ENCODE measurements at places on chromosomes 6 and 20.

DNA sequence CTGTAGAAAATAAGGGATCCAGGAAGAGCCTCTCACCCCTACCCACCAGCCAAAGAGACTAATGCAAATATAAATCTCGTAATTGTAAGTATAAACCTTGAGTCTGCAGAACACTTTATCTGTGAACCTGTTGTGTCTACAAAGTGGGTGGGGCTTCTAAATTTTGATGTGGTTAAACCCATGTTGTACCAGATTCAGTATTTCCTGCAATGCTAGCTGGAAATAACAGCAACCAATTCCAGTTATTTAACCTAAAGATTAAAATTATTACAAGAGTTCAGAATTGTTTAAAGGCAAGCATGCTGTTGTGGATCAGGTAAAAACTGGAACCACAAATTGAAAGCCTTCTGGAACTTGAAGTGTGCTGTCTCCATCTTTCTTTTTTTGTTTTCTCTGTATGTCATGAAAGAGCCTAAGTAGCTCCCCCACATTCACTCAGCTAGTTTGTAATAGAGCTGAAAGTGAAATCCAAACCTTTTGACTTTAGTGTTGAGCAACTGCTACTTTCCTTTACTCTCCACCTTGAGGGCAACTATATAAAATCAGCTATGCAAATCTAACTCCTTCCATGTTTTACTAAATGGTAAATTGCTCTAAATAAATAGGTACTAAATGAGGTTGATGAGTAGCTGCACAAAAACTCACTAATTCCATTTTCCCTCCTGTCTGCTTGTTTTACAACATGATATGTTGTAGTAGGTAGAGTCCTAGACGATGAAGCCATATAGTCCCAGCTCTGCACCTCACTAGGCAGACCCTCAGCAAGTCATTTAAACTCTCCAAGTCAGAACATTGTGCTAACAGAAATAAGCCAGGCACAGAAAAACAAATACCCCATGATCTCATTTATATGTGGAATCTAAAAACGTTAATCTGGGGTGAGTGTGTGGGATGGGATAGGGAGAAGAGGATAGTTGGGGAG is 17.9 kb upstream of the THEMIS start:
- no peak for DNase-seq

DNA sequence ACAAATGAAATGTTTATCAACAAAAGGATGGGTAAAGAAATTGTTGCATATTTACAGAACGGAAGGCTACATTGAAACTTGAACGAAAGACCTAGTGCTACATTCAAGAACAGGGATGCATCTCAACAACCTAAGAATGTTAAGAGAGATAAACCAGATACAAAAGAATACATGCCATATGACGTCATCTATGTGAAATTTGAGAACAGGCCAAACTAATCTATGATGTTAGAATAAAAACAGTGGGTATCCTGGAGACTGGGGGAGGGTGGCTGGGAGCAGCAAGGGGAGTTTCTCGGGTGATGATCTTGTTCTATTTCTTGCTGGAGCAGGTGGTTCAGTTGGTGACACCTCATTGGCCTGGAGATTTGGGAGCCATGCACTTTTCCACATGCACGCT is 81.5 kb downstream of the SULF2 start:
- DNase-seq, result no peak

- no peak for DNase-seq
These were observed 7.7 kb downstream of the PMEPA1 start for GRCh38 chr20:57702091-57702490.

- DNase-seq, result no peak
These were observed 2.2 kb upstream of the CNR1 start for GRCh38 chr6:88168362-88168761.

GRCh38 chr6:139641376-139641775 is 266.9 kb upstream of the CITED2 start:
- no peak for DNase-seq

- DNase-seq, result peak; percentile 69
These were observed 65.6 kb downstream of the STMND1 start for GRCh38 chr6:17167327-17167979.
